HCT116 (cell line): ENCODE measurements at places on chromosomes 6 and 20.

- DNase-seq: no peak
Observed at GRCh38 chr6:43947860-43948259, 177.8 kb downstream of the VEGFA start.

- no peak for DNase-seq
Observed at GRCh38 chr20:50460115-50460607, 50.0 kb upstream of the PTPN1 start.

DNA sequence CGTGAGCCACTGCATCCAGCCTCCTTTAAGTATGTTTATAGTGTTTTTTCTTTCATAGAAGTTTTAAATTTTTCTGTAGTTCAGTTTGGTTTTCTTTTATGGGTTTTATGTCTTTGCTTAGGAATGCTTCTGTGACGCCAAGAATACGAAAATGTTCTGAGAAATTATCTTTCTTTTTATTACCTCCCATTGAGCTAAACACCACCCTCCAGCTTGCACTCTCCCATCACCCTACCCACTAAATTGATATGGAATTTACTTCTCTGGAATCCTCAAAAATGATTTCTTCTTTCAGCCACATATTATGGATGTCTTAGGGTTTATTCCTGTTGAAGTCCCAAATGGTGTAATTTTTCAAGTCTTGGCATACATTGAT, 38.1 kb downstream of the JARID2 start:
- DNase-seq: no peak

DNA sequence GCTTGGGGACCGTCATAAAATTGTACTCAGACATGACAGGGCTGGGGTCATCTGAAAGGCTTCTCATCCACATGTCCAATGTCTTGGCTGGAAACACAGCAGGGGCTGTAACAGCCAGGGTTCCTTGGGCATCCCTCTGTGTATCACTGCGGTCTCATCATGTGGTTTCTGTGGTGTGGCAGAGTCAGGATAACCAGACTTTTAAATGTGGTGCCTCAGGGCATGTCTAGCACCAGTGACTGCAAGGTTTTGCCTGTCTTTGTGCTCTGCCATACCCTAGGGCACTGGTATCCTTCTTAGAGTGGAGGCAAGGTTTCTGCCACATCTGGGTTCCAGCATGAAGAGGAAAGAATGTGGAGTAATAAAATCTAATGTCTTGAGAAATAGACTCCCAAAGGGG, 124.2 kb downstream of the PLEKHG1 start:
- no peak for DNase-seq

- DNase-seq: no peak
Observed at GRCh38 chr20:41436679-41437078, 70.1 kb upstream of the EMILIN3 start.
